ENCODE measurements at places on chromosomes 3 and 15. TPM values are rescaled to one million over a fixed set of nuclear protein-coding genes. Genes with fewer than 3 reads are reported as not detected.

GRCh38 chr3:50317300-50317699 is 5.2 kb downstream of the HYAL2 start:
- peak; percentile 74 for DNase-seq

GRCh38 chr3:7388026-7388425 is 527.1 kb downstream of the GRM7 start:
- DNase-seq: no peak

DNA sequence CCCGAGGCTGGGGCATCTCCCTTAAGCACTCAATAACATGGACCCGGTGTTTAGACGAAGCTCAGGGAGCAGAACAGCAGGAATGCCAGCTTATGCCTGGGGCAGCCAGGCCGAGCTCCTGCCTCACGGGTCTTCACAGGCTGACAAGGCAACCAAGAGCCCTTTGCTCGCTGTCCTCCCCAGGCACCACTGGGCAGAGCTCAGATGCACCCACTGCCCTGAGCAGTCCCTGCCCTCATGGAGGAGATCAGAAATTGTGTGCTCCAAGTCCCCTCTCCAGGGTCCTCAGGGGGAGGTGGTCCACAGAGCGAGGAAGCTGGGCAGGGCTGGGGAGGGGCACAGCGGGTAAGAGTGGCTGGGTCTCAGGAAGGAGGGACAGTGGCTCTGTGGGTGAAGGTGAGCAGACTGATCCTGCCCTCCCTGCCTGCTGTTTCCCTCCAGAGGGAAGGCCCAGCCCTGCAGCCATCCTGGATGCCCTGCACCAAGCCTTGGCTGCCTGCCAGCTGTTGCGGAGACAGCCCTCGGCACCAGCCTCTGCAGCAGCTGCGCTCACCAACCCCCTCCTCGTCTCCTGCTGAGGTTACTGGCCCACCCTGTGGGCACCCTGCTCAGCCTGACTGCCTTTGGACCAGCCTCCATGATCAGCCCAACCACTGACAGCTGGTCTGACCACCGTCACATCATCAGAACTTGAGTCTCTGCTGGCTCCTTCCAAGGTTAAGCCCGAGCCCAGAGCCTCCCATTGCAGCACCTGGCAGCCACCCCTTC is 21.1 kb upstream of the GP9 start:
- peak; percentile 73 for DNase-seq

GRCh38 chr3:45986303-45986982 is 9.2 kb downstream of the FYCO1 start:
- DNase-seq: peak; percentile 64

DNA sequence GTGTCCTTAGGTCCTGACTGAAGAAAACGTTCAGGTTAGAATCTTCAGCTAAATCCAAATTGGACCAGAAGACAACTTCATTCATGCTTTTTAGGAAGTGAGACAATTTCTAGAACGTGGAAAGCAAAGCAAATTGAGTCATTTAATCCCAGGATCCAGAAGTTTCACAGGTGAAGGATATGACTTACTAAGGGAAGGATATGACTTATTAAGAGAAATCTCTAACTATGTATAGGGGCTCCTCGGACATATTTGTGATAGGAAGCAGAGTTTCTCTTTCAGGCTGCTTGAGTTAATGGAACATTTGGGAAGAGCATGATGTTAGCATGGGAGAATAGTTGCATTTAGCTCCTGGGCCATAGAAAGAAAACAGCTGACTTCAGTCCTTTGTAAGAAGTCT is 16.1 kb upstream of the PLOD2 start:
- no peak for DNase-seq

GRCh38 chr3:197014942-197015575 is 14.6 kb downstream of the MELTF start:
- DNase-seq: no peak

DNA sequence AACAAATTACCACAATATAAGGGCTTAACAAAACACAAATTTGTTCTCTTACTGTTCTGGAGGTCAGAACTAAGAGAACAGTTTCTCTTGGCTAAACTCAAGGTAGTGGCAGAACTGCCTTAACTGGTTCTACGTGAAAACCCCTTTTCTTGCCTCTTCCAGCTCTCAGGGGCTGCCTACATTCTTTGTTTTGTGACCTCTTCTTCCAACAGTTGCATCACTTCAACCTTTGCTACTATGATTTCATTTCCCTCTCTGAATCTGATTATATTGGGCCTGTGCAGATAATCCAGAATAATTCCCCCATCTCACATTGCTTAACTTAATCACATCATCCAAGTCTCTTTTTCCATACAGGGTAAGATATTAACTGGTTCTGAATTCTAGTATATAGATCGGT is 624.6 kb downstream of the ZPLD1 start:
- peak; percentile 47 for DNase-seq

DNA sequence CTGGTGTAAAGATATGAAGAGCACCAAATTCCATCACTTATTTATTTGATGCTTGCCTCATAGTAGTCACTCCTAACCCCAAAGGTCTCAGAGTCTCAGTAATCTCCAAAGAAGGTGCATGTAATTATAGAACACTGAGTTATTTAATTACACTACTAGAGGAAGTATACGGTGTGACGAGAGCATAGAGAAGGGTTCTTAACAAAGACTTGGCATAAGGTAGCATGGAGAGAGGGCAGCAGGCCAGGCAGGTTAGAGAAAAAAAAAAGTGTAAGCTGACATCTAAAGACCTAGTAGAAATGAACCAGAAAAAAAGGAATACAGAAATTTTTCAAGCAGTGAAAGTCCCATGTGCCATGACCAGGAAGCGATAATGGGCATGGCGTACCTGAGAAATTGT is 213.3 kb upstream of the TGFBR2 start:
- DNase-seq: no peak

DNA sequence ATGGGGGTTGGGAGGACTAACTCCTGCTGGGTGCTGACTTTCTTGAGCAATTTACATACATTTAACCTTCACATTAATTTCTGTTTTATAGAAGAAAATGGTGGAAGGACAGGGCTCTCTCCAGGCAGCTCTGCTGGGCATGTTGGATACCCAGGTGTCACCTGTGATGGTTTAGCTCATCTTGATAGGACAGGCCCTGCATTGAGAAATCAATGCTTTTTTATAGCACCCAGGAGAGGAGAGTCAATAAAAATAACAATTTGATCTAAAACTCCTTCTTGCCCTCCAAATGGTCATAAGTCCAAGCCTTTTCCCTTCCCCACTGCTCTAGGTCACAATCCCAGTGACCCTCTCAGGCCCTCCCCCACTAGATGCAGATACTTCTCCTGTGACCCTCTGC is 48.3 kb upstream of the RBP1 start:
- no peak for DNase-seq

- DNase-seq: no peak
These were observed 47.8 kb downstream of the OIP5 start for GRCh38 chr15:41284427-41285177.

GRCh38 chr3:135973841-135974240 is 8.3 kb downstream of the PPP2R3A start:
- DNase-seq: no peak

DNA sequence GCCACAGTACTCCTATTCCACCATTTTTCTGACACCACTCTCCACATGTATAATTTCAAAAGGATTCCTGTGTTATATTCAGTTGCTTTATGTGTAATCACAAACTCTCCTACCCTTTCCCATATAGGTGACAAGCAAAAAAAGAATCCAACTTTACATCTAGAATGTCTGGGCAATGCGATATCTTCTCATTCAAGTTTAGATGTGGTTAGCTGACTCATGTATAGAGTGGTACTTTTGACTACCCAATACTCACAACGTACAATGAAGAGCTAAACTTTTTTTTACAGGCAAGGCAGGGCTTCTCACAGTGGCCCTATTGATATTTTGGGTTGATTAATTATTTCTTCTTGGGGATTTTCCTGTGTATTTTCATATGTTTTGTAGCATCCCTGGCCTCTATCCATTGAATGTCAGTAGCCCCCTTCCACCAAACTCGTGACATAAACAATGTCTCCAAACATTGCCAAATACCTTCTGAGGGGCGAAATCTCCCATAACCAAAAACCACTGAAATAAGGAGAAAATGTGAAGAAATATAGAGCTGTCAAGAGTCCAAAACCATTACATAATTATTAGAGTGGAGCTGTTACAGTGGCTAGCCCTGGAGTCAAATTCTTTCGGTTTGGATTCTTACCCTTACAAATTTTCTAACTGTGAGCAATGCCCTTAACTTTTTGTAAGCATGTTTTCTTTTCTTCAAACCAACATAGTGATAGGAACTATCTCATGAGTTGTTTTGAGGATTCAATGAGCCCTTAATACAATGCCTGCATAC is 342.6 kb downstream of the NSUN3 start:
- no peak for DNase-seq

GRCh38 chr15:74314795-74315438 is 52.5 kb downstream of the CYP11A1 start:
- no peak for DNase-seq

GRCh38 chr3:4303187-4304123 is at the start of gene SETMAR:
TSS of gene SETMAR (plus strand) at chr3:4303369. CDS start at chr3:4303371, 2 bp downstream.
- DNase-seq: peak; percentile 83

DNA sequence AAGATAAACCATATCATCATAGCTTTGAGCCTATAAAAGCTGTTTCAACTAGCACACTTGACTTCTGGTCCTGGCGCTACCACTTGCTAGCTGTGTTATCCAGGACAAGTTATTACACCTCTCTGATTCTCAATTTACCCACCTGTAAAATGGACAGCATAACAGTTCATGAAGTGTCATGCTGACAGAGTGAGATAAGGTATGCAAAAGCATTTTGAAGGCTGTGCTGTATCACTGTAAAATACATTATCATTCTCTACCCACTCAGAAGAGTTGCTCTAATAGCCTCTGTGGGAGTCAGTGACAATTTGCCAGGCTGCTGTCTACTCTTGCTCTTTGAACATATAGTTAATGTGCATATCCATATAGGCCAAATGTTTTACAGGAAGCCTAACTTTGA is 93.0 kb downstream of the SSR3 start:
- no peak for DNase-seq

- no peak for DNase-seq
These were observed 311.3 kb downstream of the NTRK3 start for GRCh38 chr15:87945246-87945645.

GRCh38 chr15:75887178-75887577 is 16.5 kb upstream of the FBXO22 start:
- DNase-seq: no peak

DNA sequence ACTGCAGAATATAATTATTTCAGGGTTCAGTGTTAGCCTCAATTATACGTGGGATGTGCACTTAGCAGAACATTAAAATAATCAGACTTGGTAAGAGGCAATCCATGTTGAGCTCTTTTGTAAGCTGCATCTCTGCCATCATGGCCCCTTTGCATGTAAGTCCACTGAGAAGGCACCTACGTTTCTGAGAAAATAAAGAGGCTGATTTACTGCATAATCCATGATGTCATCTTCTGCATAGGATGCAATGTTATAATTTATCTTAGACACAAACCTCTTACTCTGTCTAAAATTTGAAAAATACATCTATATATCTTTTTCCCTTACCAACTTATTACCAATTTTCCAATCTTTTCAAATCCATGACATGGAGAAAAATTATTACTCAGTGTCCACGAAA is 1294.7 kb downstream of the ZPLD1 start:
- no peak for DNase-seq

- no peak for DNase-seq
These were observed 70.7 kb upstream of the EOMES start for GRCh38 chr3:27792869-27793268.

DNA sequence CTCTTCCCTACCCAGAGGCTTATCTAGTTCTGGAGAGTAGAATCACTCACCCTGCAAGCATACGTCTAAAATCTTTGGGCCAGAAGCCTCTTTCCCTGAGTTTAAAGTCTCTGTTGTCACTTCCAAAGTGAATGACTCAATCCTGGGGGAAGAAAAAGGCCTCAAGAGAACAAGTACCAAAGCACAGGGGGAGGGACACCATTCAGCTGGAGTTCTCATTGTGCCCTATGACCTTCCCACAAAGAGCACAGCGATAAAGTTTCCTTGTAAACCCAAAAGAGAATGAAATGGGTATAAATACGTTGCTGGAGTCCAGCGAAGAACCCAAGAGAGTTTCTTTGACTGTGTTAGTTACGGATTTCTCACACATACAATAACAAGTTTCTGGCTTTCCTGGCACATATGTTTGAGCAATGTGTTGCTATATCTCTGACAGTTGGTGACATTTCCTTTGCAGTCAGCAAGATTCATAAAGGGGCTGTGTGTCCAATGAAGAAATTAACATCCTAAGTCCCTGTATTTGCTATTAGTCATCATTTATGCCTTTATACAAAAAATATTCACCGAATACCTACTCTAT is 107.3 kb upstream of the PTPRG start:
- no peak for DNase-seq

- DNase-seq: peak; percentile 17
These were observed 19.4 kb upstream of the SERPINI2 start for GRCh38 chr3:167493244-167493643.

DNA sequence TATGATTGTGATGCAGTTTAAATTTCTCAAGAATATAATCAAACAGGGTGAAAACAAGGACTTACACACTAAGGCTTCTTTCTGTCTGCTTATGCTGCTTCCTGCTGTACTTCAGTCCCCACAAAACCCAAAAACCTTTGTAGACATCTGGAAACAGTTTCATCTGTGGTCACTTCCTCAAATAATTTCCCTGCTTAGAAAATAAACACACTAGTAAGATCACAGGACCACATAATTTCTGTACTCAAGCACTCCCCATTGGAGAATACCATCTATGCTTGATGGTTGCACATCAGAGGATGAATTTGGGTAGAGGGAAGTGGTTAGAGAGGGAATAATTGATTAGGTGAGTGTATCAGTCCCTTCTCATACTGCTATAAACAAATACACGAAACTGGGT is 266.2 kb downstream of the LSAMP start:
- DNase-seq: no peak

DNA sequence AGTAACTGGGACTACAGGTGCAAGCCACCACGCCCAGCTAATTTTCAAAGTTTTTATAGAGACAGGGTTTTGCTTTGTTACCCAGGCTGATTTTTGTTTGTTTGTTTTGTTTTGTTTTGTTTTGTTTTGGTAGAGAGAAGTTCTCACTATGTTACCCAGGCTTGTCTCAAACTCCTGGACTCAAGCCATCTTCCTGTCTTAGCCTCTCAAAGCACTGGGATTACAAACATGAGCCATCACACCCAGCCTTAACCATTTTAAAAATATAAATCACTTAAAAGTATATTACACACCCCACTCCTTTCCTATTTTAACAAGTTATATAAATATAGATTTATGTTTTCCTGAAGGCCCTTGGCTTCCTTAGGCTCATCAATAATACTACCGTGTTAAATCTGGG is 6.5 kb upstream of the DYNC1LI1 start:
- no peak for DNase-seq

GRCh38 chr3:63861306-63861705 is 2.3 kb downstream of the THOC7 start:
- DNase-seq: no peak

GRCh38 chr3:10263646-10264363 is 15.5 kb downstream of the TATDN2 start:
- DNase-seq: peak; percentile 24

The DAZL gene
- not detected for total RNA-seq

The PTPN23 gene
- total RNA-seq: 57.6 TPM

The CAMK2N2 gene
- total RNA-seq: 3.6 TPM

The C3orf49 gene
- total RNA-seq: not detected

The ZNF860 gene
- 7.5 TPM for total RNA-seq

The FSIP1 gene
- 0.27 TPM for total RNA-seq

The GOLGA8O gene
- total RNA-seq: not detected

The BUB1B gene
- 39.0 TPM for total RNA-seq

The IGDCC3 gene
- total RNA-seq: not detected

The PATL2 gene
- 3.8 TPM for total RNA-seq

The ARHGEF26 gene
- total RNA-seq: 19.0 TPM
